Small intestine (tissue), 16 donors: ENCODE measurements at places on chromosomes 16 and 17. TPM values are rescaled to one million over a fixed set of nuclear protein-coding genes. Genes with fewer than 3 reads are reported as not detected.

DNA sequence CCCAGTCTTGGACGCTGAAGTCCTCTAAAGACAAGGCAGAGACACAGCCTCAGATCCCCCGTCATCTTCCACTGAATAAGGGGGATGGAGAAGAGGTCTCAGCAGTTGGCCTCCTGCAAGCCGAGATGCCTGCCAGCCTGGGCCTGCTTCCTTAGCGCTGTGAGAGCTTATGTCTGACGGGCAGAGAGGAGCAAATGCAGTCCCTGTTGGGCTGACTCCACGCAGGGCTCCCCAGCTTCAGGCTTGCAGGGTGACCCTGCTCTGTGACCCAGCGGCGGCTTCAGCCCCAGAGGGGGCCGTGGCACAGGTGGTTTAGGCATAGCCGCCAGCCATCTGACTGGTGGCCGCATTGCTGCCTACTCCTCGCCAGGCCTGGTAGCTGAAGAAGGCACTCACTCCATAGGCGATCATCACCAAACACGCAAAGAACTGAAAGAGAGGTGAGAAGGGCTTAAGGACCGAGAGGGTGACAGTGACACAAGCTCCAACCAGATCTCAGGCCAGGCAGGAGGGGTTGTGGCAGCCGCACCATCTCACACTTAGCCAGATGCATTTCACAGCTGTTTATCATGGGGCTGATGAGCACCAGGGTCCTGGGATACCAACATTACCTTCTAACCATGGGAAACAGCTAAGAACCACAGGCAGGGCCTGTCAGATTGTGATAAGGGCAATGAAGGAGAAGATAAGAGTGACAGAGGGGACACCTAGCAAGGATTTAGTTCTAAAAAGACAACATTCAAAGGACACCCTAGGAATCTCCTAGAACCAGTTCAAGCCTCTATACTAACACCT lies 11.7 kb downstream of the ARL2BP start:
- H3K27me3 ChIP-seq = no peaks in the 10 kb centered on the region
- no peak overlapping the region for H3K4me3 ChIP-seq
- no peak overlapping the region for H3K27ac ChIP-seq
- peaks cover 26% of the 10 kb centered on the region for H3K4me1 ChIP-seq

- no peaks in the 10 kb centered on the region for H3K4me1 ChIP-seq
- H3K27ac ChIP-seq = no peak overlapping the region
- no peaks in the 10 kb centered on the region for H3K27me3 ChIP-seq
- no peak overlapping the region for H3K4me3 ChIP-seq
- no peaks in the 10 kb centered on the region for H3K36me3 ChIP-seq
Measured at GRCh38 chr17:8976638-8977037, 11.1 kb upstream of the PIK3R5 start.

DNA sequence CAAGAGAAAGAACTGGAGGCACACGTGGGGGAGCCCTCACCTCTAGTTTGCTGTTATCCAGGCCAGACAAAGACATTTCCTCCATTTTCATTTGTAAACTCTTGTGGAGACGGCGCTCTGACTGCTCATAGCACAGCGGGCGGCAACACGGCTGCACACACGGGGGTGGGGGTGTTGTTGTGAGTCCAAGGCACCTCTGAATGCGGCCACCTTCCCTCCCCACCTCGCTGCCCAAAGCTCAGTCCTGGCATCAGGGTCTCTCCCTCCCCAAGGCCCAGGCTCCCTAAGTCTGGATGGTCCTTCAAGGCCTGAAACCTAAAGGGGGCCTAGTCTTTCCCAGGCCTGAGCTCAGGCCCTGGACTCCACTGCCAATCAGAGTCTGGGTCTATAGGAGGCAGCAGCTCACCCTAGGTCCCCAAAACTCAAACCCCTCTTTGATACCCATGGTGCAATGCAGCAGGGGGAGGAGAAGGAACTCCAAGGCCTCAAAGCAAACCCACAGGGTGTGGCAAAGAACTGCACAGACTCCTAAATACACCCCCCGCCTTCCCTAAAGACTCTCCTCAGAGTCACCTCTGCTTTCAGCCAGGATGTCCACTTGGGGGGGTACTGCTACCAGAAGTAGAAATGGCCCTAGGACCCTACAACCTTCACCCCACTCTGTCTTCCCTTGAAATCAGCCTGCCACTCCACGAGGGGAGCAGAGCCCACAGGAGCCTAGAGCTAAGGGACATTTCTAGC lies 1.5 kb downstream of the ATXN7L3 start:
- peaks cover 24% of the 10 kb centered on the region for H3K4me1 ChIP-seq
- peaks cover 11% of the 10 kb centered on the region for H3K36me3 ChIP-seq

GRCh38 chr17:34981538-34982241 lies 1.4 kb downstream of the LIG3 start:
- H3K36me3 ChIP-seq = peaks cover 3% of the 10 kb centered on the region
- peak overlapping the region; percentile 98 for H3K27ac ChIP-seq
- H3K4me1 ChIP-seq = peaks cover 6% of the 10 kb centered on the region
- DNase-seq = peak; percentile 57
- H3K4me3 ChIP-seq = peak overlapping the region; percentile 98

- H3K4me1 ChIP-seq = no peaks in the 10 kb centered on the region
- no peaks in the 10 kb centered on the region for H3K27me3 ChIP-seq
Measured at GRCh38 chr17:70206361-70207010, 37.2 kb downstream of the KCNJ2 start.

- H3K4me3 ChIP-seq = no peak overlapping the region
- DNase-seq = no peak
- H3K27ac ChIP-seq = no peak overlapping the region
- H3K27me3 ChIP-seq = no peaks in the 10 kb centered on the region
- no peaks in the 10 kb centered on the region for H3K36me3 ChIP-seq
Measured at GRCh38 chr17:57746221-57746620, 1.1 kb upstream of the CCDC182 start.

DNA sequence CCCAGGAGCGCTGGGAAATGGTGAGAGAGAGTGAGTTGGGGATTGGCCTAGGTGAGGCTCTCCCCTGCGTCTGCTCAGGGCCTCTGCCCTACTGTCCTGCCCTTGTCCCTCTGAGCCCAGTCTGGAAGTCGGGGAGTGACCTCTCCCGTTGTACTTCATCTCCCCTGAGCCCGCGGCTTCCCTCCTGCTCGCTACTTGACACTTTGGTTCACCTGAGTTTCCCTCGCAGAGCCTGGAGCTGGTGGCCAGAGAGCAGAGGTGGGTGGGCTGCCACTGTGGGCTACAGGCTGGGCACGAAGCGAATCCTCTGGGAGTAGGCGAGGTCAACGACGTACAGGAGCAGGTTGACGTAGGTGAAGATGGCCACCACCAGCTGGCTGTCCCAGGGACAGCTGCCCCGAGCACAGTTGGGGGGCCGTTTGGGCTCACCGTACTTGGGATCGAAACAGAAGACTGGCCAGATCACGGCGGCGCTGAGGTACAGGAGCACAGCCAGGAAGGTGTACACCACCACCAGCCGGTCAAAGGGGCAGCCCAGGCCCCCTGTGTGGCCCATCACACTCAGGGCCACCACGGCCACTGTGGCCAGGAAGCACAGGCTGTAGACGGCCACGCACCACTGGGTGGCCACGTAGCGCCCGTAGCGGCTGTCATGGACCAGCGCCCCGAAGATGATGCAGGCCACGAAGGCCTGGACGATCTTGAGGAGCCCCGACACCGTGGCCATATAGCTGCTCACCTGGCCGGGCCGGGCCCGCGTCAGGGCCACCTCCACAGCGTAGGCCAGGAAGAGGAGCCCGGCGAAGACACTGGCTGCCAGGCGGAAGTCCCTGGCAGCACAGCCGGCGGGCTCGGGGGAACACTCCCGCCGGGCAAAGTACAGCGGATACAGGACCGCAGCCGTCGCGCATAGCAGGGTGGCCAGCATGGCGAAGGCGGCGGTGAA lies 3.7 kb upstream of the PYCR1 start:
- no peak for DNase-seq
- no peaks in the 10 kb centered on the region for H3K4me1 ChIP-seq
- no peaks in the 10 kb centered on the region for H3K36me3 ChIP-seq
- H3K27me3 ChIP-seq = no peaks in the 10 kb centered on the region
- H3K4me3 ChIP-seq = no peak overlapping the region

GRCh38 chr16:3640207-3640606 lies 14.3 kb upstream of the DNASE1 start:
- peaks cover 71% of the 10 kb centered on the region for H3K4me1 ChIP-seq
- no peaks in the 10 kb centered on the region for H3K27me3 ChIP-seq
- peaks cover 45% of the 10 kb centered on the region for H3K36me3 ChIP-seq
- H3K27ac ChIP-seq = no peak overlapping the region
- DNase-seq = peak; percentile 78

GRCh38 chr16:83238949-83239691 lies 568.7 kb upstream of the HSBP1 start:
- no peak overlapping the region for H3K4me3 ChIP-seq
- H3K4me1 ChIP-seq = no peaks in the 10 kb centered on the region
- no peak overlapping the region for H3K27ac ChIP-seq
- H3K27me3 ChIP-seq = no peaks in the 10 kb centered on the region
- DNase-seq = no peak

GRCh38 chr17:44331249-44331760 lies 6.7 kb upstream of the SLC25A39 start:
- DNase-seq = peak; percentile 91
- no peaks in the 10 kb centered on the region for H3K4me1 ChIP-seq
- no peaks in the 10 kb centered on the region for H3K36me3 ChIP-seq
- no peaks in the 10 kb centered on the region for H3K27me3 ChIP-seq
- H3K27ac ChIP-seq = no peak overlapping the region
- no peak overlapping the region for H3K4me3 ChIP-seq

DNA sequence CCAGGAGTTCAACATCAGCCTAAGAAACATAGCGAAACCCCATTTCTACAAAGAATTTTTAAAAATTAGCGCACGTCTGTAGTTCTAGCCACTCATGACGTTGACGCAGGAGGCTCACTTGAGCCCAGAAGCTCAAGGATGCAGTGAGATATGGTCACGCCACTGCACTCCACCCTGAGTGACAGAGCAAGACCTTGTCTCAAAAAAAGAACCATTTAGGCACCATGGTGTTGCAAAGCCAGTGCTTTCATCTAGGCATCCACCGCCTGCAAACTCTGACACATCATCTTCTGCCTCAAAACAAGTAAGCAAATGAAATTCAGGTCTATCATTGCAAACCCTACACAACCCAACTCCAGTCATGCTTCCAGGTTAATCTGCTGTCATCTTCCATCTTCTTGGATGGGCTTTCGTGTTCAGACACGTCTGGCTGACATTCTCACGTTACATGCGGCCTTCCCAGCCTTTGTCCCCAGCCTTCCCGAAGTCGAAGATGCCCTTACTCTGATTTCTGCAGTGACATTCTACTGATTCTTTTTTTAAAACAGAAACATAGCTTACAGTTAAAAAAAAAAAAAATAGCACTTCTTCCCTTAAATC lies 8.9 kb downstream of the ANKRD11 start:
- DNase-seq = no peak
- H3K27ac ChIP-seq = peak overlapping the region; percentile 71
- H3K4me1 ChIP-seq = peaks cover 24% of the 10 kb centered on the region
- no peaks in the 10 kb centered on the region for H3K36me3 ChIP-seq

DNA sequence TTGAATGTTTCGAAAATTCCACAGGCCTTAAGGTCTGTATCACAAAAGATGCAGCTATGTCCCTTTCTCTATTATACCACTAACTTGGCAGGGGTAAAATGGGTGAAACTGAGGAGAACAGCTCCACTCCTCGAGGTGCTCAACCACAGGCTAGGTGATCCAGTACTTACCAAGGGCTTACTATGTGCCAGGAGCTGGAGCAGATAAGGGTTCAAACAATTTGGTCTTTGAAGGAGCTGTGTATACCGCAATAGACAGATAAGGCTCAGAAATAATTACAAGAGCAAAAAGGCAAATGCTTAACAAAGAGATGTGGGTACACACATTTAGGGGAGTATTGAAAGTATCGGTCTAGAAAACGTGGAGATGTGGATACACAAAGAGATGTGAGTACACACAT lies 1.5 kb downstream of the XPO6 start:
- peak overlapping the region; percentile 87 for H3K27ac ChIP-seq
- peaks cover 18% of the 10 kb centered on the region for H3K36me3 ChIP-seq
- no peaks in the 10 kb centered on the region for H3K27me3 ChIP-seq
- H3K4me1 ChIP-seq = peaks cover 9% of the 10 kb centered on the region
- peak; percentile 28 for DNase-seq

DNA sequence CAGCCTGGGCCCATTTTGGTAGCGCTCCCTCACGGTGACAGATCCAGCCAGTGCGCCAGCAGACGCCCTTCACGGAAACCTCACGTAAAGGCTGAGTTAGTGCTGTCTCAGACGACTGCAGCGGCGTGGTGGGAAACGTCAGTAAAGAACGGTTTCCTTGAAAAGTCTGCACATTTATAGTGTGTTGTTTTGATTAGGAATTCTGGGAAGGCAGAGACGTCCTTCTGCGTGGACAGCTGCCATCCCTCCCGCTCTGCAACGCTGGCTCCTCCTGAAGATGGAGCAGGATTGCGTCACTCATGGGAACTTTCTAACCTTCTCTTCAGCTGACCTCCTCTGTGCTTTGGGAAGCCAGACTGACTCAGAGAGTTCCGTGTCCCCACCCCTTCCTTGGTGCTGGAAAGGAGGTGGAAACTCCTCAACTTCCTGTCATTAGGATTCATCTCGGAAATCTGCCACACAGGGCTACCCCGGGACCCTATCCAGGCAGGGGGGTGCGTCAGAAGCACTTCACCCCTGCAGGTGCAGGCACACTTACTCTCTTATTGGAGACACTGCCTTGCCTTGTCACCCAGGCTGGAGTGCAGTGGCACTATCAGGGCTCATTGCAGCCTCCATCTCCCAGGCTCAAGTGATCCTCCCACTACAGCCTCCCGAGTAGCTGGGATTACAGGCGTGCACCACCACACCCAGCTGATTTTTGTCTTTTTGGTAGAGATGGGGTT lies 24.3 kb upstream of the CRISPLD2 start:
- peak; percentile 49 for DNase-seq
- peak overlapping the region; percentile 89 for H3K27ac ChIP-seq
- peaks cover 2% of the 10 kb centered on the region for H3K4me1 ChIP-seq
- H3K4me3 ChIP-seq = no peak overlapping the region
- no peaks in the 10 kb centered on the region for H3K36me3 ChIP-seq

DNA sequence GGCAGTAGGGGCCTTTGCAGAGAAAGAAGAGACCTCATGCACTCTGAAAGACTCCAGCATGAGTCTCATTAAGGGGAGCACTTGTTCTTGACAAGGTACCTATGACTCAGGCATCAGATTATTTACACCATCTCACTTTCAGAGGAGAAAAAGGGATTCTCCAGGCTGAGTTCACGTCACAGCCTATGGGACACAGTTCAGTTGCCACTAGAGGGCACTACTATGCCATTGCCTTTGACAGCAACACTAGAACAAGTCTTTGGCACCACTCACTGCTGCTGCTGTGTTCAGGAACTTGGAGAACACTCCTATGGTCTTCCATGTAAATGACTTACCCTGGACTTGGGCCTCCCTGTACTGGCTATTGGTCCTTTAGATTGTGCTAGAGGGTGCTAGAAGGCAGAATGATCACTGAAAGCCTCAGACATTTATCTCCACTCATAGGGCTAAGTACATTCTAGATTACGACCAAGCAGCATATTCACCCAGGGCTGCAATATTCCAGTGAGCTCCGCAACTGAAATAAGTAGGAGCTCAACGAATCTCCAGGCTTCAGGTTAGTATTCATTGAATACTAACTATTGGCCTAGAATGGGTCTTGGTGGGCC lies 225.1 kb upstream of the CA10 start:
- H3K27me3 ChIP-seq = no peaks in the 10 kb centered on the region
- no peak overlapping the region for H3K4me3 ChIP-seq
- H3K36me3 ChIP-seq = no peaks in the 10 kb centered on the region
- no peak overlapping the region for H3K27ac ChIP-seq

GRCh38 chr17:77471984-77472461 lies 331.3 kb downstream of the SEC14L1 start:
- peaks cover 72% of the 10 kb centered on the region for H3K36me3 ChIP-seq
- no peaks in the 10 kb centered on the region for H3K4me1 ChIP-seq
- H3K27me3 ChIP-seq = no peaks in the 10 kb centered on the region
- peak overlapping the region; percentile 51 for H3K27ac ChIP-seq
- no peak for DNase-seq

KRTAP4-5 gene
- not detected for polyA plus RNA-seq

SOST gene
- polyA plus RNA-seq = 0.04 TPM

CDH3 gene
- polyA plus RNA-seq = 0.33 TPM

KRT14 gene
- 1.1 TPM for polyA plus RNA-seq

EVI2B gene
- polyA plus RNA-seq = 20.5 TPM

PLA2G10 gene
- 5.7 TPM for polyA plus RNA-seq

KRTAP4-9 gene
- not detected for polyA plus RNA-seq
